ENCODE measurements at places on chromosomes 11 and 22.

DNA sequence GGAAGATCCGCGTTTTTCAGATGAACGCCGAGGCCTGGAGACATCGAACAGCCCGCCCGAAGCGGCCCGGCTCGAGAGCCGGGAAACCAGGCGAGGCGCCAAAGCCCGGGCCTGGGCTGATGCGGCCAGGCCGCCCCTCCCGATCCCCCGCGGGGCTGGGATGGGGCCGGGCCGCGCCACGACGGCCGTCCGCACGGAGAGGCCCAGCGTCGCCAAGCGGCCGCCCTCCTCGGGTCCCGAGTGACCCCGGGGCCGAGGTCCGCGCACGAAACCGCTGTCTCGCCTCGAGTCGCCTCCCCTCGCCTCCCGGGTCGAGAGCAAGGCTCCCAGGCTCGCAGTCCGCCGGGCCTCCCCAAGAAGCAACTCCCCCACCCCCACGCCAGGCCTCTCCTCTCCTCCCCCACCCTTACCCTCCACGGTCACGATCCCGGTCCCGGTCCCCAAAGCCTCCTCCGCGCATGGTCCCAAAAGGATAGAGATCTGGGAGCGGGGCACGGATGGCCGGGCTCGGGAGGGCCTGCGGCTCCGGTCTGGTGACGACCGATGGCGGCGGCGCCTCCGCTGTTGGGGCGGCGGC lies 482 bp downstream of the DDX17 start:
- no peak for DNase-seq

- no peak for DNase-seq
Observed at GRCh38 chr22:46858181-46858771, 95.8 kb downstream of the TBC1D22A start.

DNA sequence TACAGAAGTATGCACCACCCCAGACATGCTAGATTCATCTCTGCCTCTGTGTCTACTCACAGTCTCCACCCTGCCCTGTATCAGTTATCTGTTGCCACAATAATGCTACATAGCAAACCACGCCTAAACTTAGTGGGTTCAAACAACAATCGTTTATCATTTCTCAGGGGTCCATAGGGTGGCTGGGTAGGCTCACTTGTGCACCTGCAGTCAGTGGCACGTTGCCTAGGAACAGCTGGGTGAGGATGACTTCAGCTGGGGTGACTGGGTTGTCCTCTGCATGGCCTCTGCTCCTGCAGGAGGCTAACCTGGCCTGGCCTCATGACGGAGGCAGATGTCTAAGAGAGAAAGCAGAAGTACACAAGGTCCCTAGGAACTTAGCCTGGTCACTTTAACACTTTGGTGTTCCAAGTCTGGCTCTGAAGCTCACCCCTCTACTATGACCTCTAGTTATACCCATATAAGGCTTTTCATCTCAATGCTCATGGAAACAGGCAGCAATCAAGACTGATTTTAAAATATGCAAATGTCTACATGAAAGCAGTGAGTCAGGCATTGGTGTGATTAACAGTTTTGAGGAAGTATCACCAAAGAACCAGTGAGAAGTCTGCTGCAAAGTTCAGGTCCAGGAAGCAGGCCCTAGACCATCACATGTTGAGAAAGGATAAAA lies 10.7 kb downstream of the OLFML1 start:
- no peak for DNase-seq

DNA sequence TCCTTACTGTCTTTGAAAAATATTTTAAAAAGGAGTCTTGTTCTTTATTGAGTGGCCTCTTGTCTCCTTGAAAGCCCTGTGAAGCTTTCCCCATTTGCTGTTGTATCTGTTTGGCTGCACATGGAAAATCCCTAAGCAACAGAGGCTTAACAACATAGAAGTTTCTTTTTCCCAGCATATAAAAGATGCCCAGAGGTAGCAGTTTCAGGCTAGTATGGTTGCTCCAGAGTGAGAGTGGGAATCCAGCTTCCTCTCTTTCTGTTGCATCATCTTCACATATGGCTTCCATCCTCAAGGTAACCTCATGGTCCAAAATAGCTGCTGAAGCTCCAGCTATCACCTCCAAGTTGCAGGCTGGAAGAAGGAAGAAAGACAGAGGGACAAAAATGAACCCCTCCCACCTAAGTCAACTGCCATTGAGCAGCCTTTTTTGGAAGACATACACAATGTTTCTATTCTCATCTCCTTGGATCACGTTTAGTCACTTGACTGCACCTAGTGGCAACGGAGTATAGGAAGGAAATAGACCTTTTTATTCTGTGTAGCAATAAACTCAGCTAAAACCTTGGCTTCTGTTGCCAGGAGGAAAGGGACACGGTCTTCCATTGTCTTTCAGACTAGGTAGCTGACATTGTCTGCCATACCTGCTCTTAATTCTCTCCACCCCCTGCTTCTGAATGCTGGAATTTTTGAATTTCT lies 5.3 kb downstream of the CSF2RB start:
- DNase-seq: no peak

- no peak for DNase-seq
Observed at GRCh38 chr11:27228906-27229290, 134.1 kb downstream of the CCDC34 start.

- no peak for DNase-seq
Observed at GRCh38 chr11:110524238-110524637, 94.5 kb downstream of the FDX1 start.

GRCh38 chr22:42700355-42700754 lies 20.3 kb downstream of the A4GALT start:
- DNase-seq: no peak

DNA sequence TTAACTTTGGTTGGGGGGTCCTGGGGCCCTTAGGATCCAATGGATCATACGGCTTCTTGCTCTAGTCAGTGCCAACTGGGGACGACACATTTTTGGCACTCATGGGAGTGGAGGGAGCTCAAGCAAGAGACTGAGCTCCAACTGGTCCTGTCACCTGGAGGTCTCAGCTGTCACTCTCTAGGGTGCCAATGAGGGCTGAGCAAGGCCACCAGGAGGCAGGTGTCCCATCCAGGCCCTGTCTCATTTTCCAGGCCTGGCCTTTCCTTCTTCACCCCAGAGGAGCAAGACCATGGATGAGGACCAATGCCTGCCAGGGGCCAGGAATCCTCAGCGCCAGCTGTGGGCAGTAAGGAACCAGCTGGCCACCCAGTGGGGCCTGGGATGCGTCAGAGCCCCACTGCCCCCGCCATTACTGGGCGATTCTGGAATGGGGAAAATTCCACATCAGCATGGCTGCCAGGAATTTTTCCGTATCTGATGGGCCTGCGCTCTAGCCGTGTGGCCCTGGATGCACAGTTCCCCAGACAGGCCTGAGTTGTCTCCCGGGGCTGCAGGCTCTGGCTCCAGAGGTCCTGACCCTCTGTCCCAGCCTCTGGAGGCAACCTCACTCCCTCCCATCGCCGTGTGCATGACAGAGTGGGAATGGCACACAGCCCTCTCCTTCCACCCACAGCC lies 669 bp upstream of the GAL3ST1 start:
- DNase-seq: no peak

- no peak for DNase-seq
Observed at GRCh38 chr11:19818619-19819018, 106.0 kb downstream of the NAV2 start.

DNA sequence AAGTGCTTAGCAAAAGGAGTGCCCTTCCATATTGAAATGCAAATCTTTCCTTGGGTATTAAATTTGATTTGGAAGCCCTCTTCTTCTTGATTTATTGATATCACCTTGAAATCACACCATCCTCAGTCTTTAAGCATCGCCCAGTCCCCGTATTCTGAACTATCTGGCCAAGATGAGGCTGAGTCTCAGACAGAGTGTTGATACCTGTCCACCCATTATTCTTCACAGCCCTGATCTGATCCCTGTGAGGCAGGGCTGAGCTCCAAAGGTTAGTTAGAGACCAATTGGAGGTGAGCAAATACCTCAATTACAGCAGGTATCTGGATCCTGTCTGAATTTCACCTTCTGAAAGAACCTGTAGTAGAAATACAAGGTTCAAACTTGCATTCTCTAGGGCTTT lies 326.3 kb downstream of the FAT3 start:
- no peak for DNase-seq

DNA sequence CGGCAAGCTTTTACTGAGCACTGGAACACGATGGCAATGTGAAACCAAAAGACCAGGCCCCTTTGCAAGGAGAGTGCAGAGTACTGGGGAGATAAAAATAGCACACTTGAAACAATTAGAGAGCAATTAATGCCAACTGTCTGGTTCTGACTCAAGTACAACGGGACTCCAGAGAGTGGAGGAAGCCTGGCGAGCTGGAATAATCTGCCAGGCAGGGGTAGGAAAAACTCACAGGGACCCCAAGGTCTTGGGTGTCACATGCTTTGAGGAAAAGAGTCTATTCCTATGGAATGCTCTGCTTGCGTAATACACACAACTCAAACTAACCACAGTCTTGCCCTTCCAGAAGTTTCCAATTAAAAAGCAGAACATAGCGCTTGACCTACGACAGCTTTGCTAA lies 113.0 kb upstream of the CLMP start:
- no peak for DNase-seq

GRCh38 chr22:44586999-44587736 lies 89.1 kb upstream of the RTL6 start:
- no peak for DNase-seq

DNA sequence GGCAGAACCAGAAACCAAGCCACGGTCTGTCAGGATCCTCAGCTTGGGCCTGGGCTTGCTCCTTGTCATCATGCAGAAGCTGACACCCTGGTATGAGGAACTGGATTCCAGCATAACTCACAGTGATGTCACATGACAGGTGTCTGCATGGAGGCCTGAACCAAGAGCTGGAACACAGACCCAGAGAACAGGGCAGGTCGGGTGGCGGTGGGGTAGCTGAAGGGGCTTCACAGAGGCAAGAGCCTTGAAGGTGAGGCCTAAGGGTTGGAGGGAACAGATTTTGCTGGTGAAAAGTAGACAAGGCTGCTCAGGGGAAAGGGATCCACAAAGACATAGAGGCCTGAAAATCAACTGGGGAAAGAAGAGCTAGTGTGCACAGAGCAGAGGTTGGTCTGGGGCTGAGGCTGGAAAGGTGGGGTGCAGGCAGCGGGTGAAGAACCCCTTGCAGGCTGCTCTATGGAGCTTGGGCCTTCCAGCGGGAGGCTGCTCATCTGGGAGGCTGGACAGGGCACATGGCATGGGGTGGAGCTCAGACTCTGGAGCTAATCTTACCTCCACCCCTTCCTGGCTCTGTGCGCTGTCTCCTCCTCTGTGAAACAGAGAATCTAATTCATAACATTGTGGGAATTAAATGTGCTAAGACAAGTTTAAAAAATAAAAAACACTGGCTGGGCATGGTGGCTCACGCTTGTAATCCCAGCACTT lies 18.4 kb upstream of the RPS3 start:
- DNase-seq: peak; percentile 45

DNA sequence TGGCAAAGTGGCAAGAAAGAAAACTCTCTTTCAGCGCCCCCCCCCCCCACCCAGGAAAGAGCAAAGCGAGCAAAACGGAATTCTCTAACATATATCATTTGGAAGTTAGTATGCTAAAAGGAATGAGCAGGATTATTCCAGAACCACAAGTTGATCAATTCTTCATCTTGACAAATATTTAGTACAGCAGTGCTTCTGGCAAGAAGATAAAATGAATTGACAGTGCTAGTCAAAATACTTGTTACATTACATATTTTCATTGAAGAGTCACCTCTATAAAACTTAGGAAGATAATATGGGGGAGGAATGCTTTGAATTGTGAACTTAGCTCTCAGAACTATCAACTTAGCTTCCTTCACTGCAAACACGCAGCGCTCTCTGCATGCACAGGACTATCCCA lies 377.4 kb downstream of the DYNC2H1 start:
- no peak for DNase-seq

- no peak for DNase-seq
Observed at GRCh38 chr11:28584992-28585391, 476.8 kb downstream of the METTL15 start.

DNA sequence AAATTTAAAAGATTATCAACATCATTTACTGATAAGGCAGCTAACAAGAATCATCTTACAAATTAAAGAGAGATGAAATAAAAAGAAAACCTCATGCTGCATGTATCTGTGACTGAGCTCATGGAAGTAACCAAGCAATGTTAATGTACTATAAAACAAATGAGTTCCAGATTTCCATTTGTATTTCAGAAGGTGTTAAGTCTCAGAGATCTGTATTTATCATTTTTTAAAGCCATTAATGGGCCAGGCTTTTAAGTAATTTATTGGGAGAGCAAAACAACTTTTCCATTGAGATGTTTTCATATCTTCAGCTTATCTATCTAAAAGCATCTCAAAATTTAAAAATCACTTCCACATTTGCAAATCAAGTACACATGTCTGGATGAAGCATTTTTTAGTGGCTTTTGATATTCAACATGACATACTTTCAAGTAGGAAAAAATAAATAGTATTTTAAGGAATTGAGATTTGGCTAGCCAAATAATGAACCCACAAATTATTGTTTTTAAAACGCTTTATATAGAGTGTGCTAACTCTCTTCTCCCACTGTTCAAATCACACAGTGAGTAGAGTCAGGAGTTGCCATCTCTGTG lies 17.9 kb upstream of the BBOX1 start:
- DNase-seq: no peak

- no peak for DNase-seq
Observed at GRCh38 chr11:35142481-35143075, 3.6 kb downstream of the CD44 start.

- DNase-seq: no peak
Observed at GRCh38 chr11:125281831-125282595, 117.5 kb downstream of the PKNOX2 start.

DNA sequence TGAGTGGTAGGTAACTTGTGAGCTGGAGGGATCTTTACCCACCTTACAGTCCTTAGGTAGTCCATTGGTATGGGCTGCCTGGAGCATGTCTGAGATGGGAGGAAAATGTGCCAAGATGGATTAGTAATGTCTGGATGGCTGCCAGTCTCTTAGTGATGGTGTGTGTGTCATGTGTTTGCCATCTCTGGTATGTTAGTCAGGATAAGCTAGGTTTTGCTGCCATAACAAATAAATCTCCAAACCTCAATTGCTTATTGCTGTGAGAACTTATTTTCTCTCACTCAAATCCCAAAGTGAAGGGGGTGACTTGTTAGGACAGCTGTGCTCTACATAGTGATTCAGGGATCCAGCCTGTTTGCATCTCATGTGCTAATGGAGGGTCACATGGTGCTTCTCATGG lies 40.9 kb upstream of the MYEOV start:
- DNase-seq: no peak

GRCh38 chr11:20089796-20090653 lies 70.2 kb downstream of the DBX1 start:
- no peak for DNase-seq

DNA sequence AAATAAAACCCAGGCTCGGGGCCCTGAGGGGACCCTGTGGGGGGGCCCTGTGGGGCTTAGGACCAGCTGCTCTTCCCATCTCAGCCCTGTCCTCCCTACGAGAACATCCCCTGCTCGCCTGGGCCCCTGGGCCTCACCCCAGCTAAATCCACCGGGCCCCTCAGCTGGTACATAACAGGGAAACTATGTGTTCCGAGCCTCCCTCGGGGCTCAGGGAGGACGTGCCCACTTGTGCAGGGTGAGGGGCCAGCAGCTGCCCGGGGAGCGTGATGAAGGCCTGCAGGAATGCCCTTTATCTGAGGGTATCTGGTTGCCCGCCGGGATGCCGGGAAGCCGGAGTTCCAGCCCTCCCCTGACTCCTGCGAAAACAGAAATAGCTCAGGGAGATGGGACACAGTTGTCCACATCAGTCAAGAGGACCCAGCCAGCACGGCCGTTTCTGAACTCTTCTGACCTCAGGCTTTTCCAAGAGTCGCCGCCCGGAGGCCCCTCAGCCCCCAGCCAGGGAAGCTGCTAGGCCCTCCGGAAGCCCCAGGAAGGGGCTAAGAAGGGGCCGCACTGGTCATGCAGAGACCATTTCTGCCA lies 20.6 kb downstream of the MRPL23 start:
- DNase-seq: no peak

GRCh38 chr11:29449281-29450074 lies 567.4 kb downstream of the KCNA4 start:
- no peak for DNase-seq
